ENCODE measurements at places on chromosomes 3 and 15.
A peak's percentile ranks its signal among the peaks of the same experiment; 100 is the strongest.

DNA sequence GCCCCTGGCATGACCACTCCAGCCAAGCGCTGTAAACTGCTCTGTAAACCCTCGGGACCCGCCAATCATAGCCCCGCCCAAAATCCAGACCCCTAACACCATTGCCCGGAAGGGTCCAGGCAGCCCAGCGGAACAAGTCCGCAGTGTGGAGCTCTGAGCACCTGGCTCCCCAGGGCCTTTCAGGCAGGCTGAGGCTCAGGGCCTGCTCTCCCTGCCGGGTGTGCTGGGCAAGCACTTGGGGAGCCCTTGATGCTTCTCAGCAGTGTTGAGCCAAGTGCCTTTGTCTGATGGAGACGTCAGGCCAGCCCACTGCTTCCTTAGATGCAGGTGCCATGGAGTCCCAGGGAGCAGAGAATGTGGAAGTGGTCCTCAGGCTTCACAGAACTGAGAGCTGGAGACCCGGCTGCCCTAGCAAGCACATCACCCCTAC, 106.2 kb downstream of the TLE3 start:
- no peak for DNase-seq

DNA sequence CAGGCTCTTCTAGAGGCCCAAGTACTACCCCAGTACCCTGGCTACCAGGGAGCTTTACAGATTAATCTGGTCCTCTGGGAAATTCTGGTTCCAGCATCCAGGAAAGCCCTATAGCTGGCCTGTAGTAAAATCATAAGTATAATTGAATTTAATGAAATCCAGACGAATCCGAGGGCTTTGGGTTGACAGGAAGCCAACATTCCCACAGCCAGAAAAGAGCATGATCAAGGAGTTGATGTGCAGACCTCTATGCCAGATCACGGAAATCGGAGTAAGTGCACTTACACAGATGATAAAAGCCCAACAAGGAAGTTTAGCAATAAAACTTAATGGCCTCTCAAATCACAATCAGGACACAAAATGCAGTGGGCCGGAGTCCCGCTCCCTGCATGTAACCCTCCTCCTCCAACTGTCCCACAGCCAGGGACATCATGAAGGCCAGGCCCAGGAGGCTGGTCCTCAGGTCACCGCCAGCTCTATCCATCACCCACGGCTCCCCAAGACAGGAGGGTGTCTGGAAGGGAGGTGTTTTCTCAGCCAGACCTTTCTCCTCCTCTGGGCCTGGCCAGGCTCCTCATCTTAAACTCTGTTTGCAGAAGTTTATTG, 62.8 kb upstream of the SEC22A start:
- no peak for DNase-seq

DNA sequence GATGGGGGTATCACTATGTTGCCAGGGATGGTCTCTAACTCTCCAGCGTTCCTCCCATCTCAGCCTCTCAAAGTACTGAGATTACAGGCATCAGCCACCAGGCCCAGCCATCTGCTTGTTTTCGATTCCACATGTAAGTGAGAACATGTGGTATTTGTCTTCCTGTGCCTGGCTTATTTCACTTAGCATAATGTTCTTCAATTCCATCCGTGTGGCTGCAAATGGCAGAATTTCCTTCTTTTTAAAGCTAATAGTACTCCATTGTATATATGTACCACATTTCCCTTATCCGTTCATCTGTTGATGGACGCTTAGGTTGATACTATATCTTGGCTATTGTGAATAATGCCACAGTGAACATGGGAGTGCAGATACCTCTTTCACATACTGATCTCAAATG, 70.6 kb downstream of the ASB7 start:
- DNase-seq = no peak

- no peak for DNase-seq
Measured at GRCh38 chr15:91803260-91803659, 50.2 kb upstream of the SLCO3A1 start.

DNA sequence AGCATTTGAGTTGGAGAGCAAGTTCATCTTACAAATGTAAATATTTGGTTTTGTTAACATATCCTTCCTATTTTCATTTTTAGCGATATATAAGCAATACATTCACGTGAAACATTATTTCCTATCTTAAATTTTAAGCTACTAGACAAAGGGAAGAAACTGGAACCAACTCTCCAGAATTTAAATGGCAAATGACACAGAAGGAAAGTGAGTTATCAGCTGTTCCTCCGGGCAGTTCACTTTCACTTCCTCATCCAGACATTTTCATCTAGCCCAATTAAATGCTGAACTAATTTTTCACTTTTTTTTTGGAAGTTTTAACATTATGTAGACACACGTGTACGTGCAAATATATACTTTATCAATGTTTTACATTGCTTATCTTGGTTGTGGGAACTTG, 58.7 kb downstream of the MORC1 start:
- no peak for DNase-seq

DNA sequence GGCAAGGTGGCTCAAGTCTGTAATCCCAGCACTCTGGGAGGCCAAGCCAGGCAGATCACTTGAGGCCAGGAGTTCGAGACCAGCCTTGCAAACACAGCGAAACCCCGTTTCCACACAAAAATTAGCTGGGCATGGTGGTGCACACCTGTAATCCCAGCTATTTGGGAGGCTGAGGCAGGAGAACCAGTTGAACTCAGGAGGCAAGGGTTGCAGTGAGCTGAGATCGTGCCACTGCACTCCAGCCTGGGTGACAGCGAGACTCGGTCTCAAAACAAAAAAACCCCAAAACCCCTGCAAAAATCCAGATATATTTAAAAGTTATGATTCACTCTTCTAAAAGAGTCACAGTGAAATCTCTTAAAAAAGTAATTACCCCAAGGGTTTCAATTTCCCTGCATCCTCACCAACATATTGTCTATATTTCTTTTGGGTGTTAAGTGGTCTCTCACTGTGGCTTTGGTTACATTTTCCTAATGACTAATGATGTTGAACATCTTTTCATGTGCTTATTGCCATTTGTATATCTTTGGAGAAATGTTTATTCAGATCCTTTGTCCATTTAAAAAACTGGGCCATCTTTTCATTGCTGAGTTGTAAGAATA, 73.2 kb upstream of the UBP1 start:
- DNase-seq = no peak

GRCh38 chr15:34813446-34814190, 18.3 kb upstream of the ACTC1 start:
- no peak for DNase-seq

DNA sequence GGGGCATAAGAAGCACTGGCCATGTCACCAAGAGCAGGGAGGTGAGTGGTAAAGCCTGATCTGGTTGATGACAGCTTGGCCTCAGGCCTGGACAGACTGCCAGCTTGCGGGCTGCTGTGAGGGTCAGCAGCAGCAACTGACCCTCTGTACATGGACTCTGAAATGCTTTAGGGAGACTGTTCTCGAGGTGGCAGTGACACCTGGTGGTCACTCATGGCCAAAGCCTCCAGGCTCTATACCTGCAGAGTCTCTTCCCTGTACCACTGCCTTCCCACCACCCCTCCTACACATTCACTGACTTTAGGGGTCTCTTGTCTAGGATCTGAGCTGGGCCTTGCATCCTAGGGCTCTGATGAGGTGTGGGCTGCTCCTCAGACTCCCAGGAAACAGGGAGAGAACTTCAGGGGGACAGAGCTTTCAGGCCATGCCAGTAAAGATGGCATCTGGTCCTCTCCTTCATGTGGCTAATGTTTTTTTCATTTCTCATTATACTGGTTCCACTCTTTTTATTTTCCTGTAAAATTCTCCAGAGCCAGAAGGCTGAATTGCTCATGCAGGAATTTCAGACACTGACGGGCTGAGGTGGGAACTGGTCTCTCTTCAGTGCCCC, 17.2 kb upstream of the TIMP4 start:
- DNase-seq = peak; percentile 72

DNA sequence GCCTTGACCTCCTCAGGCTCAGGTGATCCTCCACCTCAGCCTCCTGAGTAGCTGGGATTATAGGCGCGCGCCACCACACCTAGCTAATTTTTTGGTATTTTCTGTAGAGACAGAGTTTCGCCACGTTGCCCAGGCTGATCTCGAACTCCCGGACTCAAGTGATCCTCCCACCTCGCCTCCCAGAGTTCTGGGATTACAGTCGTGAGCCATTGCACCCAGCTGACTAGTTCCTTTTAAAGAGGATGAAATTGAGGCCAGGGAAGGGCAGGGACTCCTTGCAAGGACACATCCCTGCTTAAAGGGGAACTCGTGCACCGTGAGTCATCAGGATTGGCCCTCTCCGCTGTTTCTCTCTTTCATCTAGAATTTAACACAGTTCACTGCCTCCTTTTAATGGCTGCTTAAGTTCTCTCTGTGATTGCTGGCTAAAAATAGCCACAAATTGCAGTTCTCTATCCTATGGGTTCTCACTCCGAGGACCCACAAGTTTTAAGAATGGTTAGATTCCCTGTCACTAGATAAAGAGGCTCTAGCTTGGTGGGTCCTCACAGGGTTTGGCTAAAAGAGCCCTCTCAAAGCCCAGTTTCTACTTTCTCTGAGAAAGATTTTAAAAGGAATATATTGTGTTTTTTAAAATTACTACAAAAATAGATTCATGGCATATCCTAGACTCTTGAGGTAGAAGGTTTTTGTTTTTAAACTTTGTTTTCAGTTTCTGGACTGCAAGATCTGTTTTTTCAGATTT, 1.4 kb downstream of the CRTAP start:
- DNase-seq = peak; percentile 36

- peak; percentile 86 for DNase-seq
Measured at GRCh38 chr3:127694467-127695215, 21.9 kb downstream of the ABTB1 start.

Data from cerebellum (tissue), 4 donors.